ENCODE measurements at places on chromosomes 12 and 14.

- no peak for DNase-seq
Measured at GRCh38 chr12:91091916-91092715, 19.2 kb downstream of the LUM start.

- DNase-seq = no peak
Measured at GRCh38 chr14:104288272-104288671, 149.9 kb downstream of the KIF26A start.

DNA sequence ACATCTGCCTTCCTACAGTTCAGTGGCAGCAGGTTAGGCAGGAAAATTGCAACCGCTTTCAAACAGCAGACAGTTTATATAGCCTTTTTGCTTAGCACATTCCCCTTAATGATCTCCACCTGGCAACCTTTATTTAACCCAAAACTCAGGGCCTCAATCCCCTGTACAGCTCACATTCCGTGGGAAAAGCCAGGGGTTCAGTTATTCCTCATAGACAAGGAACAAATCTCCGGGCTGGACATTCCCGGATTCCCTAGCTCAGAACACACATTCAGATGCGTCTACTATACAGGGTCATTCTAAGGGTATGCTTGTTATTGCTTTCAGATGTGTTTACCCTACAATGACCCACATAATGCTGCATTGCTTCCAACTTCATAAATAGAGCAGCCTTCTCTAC lies 73.8 kb upstream of the DCN start:
- DNase-seq = no peak

DNA sequence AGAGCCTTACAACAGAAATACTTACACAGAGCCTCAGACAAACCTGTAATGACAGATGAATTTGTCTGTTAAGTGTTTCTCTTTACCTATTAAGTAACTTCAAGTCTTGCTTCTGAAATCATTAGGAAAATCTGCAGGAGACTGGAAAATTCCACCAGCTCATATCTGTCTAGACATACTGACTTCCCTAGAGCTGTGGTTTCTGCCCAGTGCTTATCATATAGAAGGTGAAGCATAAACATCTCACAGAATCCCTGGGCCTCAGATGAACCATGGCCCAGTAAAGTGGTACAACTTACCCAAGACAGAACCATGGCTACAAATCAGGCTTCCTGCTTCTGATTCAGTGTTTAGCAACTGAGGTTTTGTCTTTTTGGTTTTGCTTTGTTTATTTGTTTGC lies 91.6 kb downstream of the EGLN3 start:
- no peak for DNase-seq

GRCh38 chr12:73274976-73275375 lies 1002.8 kb downstream of the TRHDE start:
- DNase-seq = no peak

Data from activated T-cell treated with anti-CD3 and anti-CD28 coated beads, Interleukin-2, amount 50 U/mL, for 1 hour (primary cell).